ENCODE measurements at places on chromosomes 3 and 15.

DNA sequence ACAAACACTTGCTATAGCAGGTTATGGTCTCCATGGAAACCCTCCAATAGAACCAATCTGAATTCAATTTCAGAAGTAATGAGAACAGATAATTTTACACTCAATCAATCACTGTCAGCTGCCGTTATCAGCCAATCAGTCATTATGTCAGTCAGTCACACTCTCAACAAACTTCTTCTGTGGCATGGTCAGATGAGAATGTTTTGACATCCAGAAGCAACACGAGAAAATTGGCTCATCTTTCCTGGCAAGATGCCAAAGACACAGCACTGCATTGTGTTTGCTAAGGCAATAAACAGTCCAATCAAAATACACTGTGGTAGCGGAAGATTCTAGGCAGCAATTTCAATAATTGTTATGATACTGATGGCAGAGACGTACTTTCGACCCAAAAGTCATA, 190.7 kb downstream of the RORA start:
- no peak for DNase-seq

DNA sequence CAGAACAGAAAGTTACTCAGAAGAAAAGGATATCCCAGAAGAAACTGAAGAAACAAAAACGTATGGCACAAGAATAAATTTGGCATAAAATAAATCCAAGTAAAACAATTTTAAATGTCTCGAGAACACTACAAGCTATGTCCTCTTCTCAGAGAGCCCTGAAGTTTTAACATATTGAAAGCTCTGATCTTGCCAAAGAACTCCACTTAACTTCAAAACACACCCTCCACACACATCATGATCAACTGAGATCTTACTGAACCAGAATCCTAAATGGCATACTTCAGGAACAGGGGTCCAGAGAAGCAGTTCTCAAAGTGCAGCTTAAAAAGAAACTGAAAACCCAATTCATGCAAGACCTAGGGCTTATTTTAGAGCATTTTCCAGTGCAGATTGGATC, 194.3 kb downstream of the MAGI1 start:
- DNase-seq: no peak

- DNase-seq: no peak
These were observed 42.6 kb downstream of the POLG start for GRCh38 chr15:89291934-89292438.

- no peak for DNase-seq
These were observed 71.6 kb downstream of the ABTB1 start for GRCh38 chr3:127744253-127744815.
